Stimulated activated CD8-positive, alpha-beta memory T cell treated with anti-CD3 and anti-CD28 coated beads, Interleukin-15, amount 100 ng/mL, for 48 hours (primary cell): ENCODE measurements at places on chromosomes 12 and 14.

DNA sequence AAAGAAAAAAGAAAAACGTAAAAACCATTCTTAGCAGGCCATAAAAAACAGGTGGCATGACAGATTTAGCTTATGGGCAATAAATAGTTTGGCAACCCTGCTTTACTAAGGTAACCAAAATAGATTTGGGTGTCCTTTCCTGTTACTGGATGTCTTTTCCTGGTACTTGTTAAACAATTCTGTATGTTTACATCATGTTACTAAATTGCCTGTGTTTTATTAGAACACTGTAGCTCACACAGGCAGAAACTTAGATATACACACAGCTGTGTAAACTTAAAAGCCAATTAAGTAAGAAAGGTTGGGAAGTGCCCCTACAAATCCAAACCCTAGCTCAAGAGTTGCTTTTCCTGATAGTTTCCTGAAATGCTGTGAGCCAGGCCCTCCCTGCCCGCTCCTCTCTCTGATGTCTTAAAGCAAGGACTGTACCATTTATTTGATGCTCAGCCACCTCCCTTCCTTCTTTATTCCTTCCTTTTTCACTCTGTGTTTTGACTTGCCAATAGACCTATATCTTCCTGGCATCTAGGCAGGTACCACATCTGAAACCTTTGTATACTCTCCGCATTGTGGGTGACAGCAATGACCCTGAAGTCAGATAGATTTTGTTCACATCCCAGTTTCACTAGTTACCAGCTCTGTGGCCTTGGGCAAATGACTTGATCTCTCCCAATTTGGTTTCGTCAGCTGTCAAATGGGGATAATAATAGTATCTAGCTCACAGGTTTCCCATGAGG is 3.7 kb upstream of the CAMKK2 start:
- DNase-seq: no peak

DNA sequence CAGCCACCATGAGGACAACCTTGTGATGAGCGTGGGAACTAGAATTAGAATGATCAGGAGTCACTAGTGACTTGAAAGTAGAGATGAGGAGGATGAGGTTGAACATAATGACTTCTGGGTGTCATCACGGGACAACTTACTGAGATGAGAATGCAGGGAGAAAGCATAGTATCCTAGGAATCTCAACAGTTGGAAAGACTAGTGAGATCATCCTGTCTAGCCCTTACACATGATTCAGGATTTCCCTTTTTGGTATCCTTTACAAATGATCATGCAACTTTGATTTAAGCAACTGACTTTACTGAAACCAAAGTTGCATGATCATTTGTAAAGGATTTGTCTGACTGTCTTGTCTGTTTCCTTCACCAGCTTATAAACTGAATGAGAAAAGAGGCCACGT is 51.8 kb upstream of the HIF1A start:
- DNase-seq: no peak

DNA sequence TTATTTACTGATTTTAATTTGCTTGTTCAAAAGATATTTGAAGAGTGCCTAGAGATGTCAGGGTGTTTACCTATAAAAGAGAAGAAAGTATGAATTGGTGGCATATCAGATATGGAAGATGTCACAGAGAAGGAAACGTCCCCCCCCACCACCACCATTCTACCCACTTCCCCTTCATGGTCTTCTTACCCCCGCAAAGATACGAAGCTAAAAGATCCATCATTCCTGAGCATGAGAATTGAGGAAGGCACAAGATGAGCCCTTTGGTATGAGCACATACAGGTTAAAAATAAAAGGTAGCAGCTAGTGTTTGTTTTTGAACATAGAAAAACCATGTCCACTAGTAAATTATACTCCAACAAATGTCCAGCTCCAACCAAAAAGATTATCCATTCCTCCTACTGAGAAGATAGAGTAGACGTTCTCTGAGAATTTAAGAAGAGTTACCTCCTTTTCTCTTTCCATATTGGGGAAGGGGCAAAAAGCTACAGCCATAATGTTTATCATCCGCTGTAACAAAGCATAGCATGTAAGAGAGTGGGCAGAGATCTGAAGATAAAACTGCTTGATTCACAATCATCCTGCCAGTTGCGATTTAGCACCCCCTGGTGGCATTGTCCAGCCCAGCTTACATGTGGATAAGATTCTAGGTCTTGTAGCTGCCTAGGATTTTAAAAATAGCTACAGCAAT is 29.1 kb downstream of the NFYB start:
- peak; percentile 60 for DNase-seq

DNA sequence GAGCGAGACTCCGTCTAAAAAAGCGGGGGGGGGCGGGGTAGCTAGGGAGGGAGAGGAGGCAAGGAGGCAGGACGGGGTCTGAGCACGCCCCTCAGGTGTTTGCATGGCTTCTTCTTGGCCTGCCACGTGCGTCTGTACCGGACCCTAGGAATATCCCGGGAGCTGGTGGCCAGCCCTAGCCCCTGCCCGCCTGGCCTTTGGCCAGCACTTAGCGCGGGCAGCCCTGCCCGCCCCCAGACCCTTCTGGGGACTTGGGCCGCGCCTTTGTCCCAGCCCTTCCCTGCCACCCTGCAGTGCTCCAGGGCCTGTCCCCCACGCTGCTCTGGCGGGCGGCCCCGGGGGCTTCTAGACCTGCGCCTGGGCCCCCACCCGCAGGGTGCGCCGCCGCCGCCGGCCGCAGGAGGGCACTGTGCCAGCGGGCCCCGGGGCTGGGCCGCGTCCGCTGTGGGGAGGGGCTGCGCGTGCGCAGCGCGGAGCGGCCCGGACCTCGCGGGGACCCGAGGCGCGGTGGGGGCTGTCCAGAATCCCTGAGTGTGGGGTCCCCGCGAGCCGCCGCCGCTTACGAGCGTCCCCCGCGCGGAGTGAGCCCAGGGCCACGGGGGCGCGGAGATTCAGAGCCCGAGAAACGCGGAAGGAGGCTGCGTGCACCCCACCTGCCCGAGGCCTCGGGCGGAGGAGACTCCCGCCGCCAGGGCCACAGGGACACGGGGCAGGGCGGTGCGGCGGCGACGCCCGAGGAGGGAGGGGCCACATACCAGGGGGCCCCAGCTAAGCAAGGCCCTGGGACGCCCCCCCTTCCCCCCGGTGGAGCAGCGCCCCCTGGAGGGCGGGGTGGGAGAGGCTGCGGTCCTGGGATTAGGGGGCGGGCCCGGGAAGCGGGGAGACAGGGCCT is 21.0 kb downstream of the SLC25A29 start:
- DNase-seq: peak; percentile 68

DNA sequence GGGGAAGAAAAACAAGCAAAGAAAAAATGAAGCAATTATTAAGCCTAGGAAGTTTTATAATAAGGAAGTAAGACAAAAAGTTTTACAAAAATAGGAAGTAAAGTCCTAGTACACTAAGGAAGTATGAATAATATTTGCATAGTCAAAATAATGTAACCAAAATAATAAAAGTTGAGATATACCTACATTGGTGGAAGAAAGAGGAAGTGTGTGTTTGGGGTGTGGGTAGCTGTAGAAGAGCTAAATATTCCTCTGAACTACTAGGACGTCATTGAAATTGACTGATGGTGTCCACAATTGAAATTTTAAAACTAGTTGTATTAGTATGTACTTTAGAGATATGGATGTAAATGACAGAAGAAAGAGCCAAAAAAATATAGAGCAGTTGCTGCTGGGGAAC is 228.4 kb upstream of the OTX2 start:
- DNase-seq: no peak

GRCh38 chr12:55707841-55708694 is at the start of gene ITGA7:
Gene ITGA7 (minus strand): TSS chr12:55707904. CDS start chr12:55707682, 222 bp downstream.
- peak; percentile 45 for DNase-seq

GRCh38 chr12:56253091-56253490 is 5.1 kb downstream of the ANKRD52 start:
- DNase-seq: no peak
